Suprapubic skin (tissue), 4 donors: ENCODE measurements at places on chromosomes 2 and 18. TPM values are rescaled to one million over a fixed set of nuclear protein-coding genes. Genes with fewer than 3 reads are reported as not detected.

ABCG5 gene
- total RNA-seq = not detected

GRCh38 chr18:59996370-59996966 lies 96.7 kb downstream of the PMAIP1 start:
- no peak for DNase-seq

- DNase-seq = no peak
Measured at GRCh38 chr2:32792416-32792815, 154.3 kb upstream of the LTBP1 start.

DNA sequence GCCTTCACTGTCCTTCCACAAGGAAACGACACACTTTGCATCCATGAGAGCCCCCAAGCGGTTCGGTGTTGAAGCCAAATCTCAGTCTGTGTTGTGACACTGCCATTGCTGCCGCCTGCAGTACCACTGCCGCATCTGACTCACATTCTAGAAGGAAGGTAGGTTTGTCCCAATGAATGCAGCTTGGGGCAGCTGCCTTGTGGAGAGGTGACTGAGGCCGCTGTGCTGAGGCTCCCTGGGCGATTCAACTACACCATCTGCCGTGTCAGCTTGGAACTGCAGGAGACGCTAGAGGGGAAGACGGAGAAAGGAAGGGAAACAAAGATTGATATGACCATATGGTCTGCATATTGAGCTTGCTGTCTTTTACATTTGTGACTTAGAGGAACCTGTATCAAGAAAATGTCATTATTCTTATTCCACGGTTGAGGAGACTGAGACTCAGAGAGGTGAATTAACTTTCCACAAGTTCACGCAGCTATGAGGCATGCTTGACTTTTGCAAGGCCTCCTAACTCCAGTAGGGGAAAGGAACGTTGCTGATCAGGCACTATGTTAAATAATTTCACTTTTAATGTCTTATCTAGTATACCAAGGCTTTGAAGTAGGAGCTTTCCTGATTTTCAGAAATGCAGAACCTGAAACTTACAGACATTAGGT lies 43.5 kb upstream of the LMAN1 start:
- peak; percentile 66 for DNase-seq

DNA sequence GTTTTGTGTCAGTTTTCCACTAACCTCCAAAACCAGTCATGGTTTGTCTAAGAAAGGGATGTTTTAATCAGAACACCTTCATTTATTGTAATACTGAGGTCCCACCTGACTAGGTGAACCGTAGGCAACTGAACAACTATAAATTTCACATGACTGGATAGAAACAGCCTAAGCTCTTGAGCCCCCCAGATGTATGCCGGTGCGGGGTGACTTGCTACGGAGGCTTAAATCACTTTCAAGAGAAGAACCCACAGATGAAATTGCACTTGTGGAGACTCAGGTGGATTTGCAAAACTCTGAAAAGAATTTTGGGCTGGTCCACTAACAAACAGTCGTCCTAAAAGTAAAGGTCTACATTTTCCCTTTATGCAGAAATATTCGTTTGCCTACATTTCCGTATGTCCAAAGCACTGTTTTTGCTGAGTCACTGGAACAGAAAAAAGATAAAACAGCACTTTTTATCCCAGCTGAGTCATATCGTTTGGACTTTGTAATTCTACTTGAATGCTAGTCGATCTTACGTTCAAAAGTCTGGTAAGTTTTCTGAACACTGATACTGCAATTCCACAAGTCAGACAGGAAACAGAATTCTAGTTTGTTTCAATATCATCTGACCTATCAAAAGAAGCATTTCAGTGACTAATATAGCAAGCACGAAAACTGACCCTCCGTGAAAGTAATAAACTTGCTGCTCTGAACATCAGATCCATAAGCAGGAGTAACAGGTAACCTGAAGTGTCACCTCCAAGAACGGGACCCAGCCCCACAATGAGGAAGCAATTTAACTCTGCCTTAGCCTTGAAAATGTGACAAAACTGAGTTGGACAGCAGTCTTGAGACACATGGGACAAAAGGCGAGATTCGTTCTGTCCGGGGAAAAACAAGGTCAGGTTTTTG lies 18.1 kb downstream of the ZNF516 start:
- no peak for DNase-seq
